ENCODE measurements at places on chromosomes 4 and X.

DNA sequence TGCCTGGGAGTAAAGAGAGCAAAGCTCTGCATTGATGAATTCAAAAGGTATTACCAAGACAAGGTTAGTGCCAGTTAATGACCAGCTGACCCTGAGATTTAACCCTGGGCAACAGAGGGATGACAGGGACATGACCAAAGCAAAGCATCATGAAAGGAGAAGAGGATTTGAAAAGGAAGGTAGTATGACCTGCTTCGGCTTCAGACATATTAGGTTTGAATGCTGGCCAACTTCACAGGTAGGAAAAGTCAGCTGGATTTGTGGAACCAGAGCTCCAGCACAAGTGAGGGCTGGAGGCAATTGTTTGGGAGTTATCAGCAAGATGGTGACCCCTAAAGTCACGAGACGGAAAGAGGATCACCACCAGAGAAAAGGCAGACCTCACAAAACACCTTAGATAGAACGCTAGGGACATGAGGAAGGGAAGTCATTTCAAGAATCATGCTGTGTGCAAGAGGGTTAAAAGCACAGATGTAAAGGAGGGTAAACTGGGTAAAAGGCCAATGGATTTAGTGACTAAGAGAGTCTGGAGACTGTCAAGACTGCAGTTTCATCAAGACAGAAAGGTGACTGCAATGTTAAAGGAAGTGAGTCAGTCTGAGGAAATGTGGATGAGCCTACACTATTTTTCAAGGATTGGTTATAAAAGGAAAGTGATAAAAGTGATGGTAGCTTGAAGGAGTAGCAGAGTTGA is 45.6 kb downstream of the SH3RF1 start:
- DNase-seq = no peak

DNA sequence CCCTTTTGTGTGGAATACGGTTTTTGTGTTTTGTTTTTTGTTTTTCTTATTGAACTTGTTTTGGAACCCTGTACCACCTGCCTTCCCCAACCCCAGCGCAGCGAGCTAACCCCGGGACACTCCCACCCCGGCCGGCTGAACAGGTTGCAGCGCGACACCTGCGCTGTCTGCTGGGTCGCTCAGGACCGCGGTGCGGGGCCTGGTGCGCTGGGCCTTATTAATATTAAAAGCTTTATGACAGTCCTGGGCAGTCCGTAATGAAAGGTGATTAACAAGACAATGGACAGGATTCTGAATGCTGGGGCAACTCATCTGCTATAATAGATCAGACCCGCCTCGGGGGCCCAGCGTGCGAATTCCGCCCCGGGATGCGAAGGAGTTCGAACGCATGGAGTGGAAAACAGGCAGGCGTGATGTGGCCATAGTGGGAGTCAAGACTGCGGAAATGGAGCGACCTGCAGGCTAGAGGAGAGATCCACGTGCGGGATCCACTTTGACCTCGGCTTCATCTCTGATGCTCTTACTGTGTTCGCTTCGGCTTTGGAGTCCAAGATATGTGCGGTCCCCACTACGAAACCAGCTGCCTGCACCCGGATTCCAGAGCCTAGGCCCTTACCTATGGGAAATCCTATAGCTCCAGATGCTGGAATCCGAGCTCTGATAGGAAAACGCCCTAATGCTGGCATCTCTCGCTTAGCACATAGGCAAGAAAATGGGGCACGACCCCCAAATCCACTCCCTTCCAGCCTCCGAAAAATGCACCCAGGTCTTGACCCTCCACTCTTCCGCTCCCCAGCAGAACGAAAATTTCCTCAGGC is 69.0 kb upstream of the TMEM33 start:
- DNase-seq = no peak

GRCh38 chr4:95556207-95556859 is 7.6 kb upstream of the UNC5C start:
- no peak for DNase-seq

DNA sequence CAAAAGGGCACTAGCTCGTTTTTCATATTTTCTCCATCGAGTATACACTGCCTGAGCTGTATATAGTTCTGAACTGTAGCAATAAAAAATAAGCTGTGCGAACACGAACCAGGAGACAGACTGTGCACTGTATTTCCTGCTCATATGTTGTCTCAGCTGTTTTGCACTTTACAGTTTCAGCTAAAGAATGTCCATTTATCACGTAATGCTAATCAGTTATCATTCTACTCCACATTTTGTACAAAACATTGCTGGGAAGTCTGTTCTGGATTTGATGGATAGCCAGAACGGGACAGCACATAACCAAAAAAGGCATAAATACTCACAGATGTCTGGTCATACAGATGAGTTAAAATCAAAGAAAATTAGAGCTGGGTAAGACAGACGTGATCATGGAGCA is 315.5 kb upstream of the ADGRL3 start:
- DNase-seq = no peak
